Osteoblast (primary cell): ENCODE measurements at places on chromosomes 2 and 18.

DNA sequence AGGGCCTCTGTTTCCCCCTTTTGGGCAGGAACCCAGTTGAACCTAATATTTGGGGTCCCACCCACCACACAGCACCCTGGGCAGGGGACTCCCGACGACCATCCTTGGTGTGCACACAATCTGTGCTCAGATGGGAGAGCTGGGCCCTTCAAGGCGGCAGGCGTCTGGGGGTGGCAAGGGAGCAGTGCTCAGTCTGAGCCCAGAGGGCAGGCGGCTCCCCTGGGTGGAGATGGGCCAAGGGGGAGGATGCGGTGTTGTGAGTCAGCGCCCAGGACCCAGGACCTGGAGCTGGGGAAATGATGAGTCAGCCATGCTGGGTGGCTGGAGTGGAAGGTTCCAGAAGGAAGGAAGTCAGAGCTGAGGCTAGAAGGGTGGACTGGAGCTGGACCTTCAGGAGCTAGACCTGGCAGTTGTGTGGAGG is 3.8 kb downstream of the PROM2 start:
- DNase-seq: peak; percentile 98

DNA sequence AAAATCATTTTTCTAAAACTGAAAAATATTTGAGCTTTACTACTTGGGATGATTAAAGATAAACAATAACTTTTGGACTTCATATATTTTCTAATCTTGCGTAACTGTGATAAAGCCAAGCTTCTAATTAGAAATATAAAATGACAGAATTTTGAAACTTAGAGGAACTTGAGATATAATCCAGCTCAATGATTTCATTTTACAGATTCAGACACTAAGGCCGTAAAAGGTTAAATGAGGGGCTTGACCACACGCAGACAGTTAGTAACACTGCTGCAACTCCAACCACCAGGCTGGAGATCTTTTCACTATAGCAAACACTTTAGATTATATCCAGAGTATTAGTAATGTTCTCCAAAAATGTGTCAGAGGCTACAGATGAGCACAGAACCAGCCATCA is 445.5 kb downstream of the ZEB2 start:
- no peak for DNase-seq

DNA sequence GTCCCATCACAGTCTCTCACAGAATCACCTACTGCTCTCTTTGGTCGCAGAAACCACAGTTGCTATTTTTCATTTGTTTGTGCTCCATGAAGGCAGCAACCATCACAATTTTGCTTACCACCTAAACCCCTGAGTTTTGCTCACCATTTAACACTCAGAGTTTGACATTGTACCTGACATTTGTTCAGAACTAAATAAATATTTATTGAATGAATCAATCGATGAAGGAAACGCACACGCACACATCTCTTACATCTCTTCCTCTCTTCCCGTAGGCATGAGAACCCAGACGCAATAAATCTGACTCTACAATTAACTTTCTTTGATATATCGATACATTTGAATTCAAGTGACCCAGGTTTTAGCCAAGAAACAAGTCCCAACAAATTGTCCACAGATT is 105.5 kb upstream of the RNF152 start:
- no peak for DNase-seq

DNA sequence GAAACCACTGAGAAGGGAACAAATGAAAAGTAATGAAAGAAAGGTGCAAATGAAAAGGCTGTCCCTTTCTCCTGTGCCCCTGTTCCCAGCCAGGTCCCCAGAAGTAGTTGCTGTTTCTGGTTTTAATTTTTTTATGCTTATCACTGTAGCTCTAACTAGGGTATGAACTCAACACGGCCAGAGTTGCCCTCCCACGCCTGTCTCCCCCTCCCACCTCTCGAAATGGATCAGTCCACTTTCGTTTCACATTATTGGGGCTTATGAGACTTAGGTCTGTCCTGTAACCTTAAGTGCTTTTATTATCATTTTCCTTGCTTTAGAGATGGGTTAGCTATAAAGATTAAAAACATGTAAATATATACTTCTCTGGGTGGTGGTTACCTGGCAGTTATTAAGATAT is 8.6 kb downstream of the RBFA start:
- peak; percentile 66 for DNase-seq

DNA sequence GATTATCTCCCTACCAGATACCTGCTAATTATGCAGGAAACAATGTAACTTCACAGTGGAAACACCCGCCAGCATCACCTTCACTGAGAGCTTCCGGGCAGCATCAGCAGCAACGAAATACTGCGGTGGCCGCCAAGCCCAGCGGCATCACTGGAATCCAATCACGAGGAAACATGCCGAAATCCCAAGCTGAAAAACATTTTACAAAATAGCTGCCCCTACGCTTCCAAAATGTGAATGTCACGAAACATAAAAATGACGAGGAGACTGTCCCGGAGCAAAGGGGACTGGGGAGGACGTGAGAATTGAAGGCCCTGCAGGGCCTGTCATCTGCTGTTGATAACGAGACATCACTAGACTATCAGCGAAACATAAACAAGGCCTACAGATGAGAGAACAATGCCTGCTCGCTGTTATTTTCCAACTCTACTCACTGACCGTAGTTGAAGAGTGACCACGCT is 82.6 kb downstream of the HDAC4 start:
- DNase-seq: no peak
